Activated naive CD4-positive, alpha-beta T cell (primary cell): ENCODE measurements at places on chromosomes 16 and 17.

- DNase-seq = no peak
These were observed 4.2 kb downstream of the MATCAP1 start for GRCh38 chr16:67179421-67180080.

DNA sequence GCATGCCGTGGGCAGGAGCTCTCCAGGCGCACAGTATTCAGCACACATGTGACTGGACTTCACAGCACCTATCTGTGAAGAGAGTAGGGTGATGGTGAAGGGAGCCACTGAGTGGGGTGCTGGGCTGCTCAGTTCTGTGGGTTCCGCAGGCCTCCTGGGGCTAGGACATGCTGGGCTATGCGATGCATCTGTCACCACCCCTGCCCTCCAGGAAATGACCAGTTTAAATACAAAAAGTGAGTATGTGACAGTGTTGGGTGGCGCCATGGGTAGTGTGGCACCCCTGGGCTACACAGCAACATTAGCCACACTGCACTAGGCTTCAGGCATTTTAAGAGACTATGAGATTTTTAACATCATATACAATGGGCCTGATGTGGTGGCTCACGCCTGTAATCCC is 28.6 kb downstream of the MYLK3 start:
- no peak for DNase-seq

- DNase-seq = no peak
These were observed 27.8 kb downstream of the SOCS7 start for GRCh38 chr17:38379448-38379847.

DNA sequence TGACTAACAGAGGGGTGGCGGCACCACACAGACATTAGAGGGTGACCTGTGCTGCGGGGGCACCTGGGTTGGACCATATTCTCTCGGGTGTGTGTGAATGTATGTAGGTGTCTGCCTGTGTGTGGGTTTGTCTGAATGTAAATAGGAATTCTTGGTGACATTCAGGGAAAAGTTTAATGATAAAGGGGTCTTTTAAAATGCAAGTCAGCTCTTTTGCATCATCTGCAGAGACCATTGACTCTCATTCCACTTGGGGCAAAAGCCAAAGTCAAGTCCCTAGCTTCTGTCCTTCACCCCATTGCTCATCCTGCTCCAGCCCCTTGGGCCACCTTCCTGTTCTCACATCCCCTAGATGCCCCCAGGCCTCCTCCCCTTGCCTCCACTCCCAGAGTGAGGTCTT is 23.6 kb downstream of the KSR1 start:
- DNase-seq = no peak

- DNase-seq = no peak
These were observed 113.7 kb upstream of the IRX3 start for GRCh38 chr16:54400261-54400660.

DNA sequence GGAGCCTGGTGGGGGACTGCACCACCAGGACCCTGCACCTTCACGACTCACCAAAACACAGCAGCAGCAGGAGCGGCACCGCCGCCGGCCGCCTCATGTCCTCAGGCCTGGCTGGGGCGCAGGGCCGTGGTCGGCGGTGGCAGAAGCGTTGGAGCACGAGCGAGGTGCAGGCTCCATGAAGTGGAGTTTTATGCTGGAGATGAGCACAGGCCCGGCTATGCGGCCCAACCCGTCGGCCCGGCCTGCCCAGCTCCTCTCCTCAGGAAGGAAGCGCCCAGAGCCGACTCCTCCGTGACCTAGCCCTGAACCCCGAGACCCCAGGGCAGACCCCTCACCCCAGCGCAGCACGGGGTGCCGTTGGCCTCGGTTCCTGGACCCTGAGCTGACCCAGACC is at the start of gene PRSS27:
TSS of gene PRSS27 (minus strand) at position 161 of the 394 bp plus-strand sequence. CDS start at position 97, 64 bp downstream.
- DNase-seq = no peak

DNA sequence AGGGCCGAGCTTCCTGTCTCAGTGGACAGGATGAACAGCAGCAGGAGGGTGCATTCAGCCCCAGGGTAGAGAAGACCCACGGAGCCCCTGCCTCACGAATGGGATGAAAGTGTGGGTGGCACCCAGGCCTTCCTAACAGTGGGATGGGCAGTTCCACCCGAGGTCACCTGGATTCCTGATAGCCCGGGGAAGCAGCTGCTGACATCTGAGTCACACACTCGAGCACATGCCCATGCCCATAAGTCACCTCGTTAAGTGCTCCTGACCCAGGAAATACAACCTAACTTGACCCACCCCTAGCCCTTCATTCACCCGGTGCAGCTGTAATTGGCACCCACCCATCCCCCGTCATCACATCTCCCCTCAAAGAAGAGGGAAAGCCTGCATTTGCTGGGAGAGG is 85.3 kb upstream of the FOXF1 start:
- no peak for DNase-seq
